ENCODE measurements at places on chromosomes 4 and X. TPM values are rescaled to one million over a fixed set of nuclear protein-coding genes. Genes with fewer than 3 reads are reported as not detected.

Gene KLHL4
- total RNA-seq, result 0.15 TPM

Gene RHOXF1
- not detected for total RNA-seq

Gene ZNF827
- 5.2 TPM for total RNA-seq

Gene TIMP1
- total RNA-seq, result 292 TPM

Gene WWC2
- total RNA-seq, result 17.1 TPM

DNA sequence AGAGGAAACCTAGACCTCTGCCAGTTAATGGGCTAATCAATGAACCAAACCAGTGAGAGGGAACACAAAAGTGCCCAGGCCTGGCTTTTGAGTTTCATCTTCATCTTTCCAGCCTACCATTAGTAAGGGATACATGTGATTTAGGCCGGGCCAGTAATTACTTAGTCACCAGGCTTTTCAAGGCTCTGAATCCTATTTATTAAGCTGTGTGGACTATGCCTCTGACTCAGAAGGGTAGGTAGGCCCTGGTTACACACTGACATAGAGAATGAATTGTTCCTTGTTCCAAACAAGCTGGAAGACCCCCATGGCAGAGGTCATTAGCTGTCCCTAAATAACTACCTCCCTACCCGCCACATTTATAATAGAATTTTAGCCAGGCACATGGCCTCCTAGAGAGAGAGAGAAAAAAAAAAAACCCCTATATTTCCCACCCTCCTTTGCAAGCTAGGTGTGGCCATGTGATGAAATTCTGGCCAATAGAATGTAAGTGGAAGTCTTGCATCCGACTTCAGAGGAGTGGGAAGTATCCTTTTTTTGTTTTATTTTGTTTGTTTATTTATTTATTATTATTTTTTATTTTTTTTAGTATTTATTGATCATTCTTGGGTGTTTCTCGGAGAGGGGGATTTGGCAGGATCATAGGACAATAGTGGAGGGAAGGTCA is 112.3 kb upstream of the BCOR start:
- no peak for DNase-seq

GRCh38 chrX:153551135-153551534 is 33.7 kb downstream of the ATP2B3 start:
- DNase-seq, result no peak

DNA sequence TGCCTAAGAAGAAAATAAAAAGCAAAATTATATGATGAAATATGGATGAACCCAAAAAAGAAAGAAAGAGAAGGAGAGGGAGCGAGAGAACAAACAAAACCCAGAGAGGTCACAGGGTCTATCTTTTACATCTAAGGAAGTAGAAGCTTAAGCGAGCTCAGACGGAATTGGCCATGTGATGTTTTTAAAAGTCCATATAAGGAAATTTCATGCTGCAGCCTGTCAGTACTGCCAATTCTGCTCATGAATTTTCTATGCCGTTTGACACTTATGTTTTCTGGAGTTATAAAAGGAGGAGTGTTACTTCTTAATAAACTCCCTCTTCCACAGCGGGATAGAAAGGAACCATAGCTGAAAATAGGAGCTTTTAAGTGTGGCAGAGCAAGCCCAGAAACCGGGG is 32.9 kb upstream of the DCX start:
- no peak for DNase-seq

DNA sequence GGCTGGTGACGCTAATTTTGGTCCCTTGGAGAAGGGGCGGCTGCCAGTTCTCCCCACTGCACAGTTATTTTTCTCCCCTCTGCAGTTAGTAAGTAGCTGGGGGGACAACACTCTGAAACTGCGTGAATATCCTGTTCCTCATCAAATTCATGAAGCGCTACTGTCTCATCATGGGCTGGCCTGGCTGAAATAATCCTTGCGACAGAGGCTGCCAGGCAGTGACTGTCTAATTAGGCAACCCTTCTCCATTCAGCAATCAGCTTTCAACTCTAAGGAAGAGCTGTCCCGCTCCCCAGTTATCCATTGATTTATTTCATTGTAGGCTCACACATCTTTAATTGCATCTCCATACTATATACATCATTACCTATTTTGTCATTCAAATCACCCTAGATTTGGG is 8.2 kb downstream of the SH3TC1 start:
- DNase-seq, result no peak

DNA sequence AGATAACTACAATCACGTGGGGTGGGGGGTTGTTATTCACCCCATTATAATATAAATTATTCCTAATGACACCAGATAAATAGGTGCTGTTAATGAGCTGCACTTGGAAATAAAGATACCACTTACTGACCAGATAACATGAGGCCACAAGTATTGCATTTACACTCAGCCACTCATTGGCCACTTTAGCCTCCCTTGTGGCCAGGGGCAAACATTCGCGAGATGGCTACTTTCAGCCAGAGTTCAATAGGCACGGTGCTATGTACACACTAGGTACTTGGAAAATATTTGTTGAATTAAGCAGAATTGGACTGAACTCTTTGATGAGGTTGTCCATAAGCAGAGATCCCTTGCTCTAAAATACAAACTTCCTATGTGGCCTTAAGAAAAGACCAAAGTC is 713.7 kb upstream of the TENM3 start:
- DNase-seq, result no peak

DNA sequence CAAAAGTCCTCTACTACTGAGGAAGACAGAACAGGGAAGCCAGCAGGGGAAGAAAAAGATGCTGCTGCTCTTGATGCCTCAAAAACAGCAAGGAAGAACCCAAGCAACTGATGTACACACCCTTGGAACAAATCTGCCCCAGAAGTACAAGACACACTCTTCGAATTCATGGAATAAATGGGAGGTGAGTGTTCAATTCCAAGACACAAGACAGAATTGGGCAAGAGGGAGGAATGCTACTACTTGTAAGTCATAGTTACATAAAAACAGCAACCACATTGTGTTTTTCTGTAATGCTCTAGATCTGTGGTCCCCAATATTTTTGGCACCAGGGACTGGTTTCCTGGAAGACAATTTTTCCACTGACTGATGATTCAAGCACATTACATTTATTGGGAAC is 58.0 kb upstream of the H2AZ1 start:
- DNase-seq, result no peak

DNA sequence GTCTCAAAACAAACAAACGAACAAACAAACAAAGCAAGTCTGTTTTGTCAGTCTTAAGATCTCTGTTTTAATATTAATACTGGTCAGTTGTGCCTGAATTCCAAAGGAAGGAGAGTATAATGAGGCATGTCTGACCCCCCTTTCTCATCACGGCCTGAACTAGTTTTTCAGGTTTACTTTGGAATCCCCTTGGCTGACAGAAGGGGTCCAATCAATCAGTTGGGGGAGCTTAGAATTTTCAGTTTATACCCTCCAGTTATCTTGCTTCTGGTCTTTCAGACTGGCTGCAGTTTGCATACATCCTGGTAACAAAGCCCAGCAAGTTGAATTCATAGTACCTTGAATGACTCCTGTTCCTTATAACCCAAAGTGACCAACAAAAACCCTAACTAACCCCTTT is 41.1 kb downstream of the TBC1D9 start:
- no peak for DNase-seq

DNA sequence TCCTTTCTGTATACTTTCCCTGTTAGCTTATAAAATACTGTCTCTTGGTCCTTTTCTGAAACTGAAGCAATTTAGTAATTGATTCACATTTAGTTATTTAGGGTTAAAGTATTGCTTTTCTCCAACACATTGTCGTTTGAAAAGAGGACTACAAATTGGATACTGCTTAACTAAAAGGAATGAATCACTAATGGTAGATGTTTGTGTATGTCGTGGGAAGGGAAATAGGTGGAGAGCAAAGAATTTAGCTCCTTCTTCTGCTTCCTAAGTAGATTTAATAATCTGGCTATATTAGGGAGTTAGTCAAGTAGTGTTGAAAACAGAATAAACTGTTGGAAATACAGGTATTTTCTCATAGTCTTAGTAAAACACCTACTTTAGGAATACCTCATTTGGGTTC is 27.9 kb downstream of the SLAIN2 start:
- no peak for DNase-seq

GRCh38 chr4:30939069-30939468 is 218.9 kb downstream of the PCDH7 start:
- no peak for DNase-seq

DNA sequence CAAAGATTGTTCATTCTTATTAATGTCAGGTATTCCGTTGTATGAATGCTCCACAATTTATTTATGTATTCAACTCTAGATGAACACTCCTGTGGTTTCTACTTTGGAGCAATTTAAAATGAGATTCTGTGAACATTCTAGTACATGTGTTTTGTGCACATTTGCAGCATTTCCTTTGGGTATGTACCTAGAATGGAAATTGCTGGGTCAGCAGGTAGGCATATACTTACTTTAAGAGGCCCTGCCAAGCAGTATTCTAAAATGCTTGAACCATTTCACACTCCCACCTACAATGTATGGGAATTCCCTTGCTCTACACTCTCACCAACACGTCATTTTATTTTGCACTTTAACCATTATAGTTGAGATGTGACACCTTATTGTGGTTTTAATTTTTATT is 59.4 kb upstream of the MAGEB2 start:
- no peak for DNase-seq

DNA sequence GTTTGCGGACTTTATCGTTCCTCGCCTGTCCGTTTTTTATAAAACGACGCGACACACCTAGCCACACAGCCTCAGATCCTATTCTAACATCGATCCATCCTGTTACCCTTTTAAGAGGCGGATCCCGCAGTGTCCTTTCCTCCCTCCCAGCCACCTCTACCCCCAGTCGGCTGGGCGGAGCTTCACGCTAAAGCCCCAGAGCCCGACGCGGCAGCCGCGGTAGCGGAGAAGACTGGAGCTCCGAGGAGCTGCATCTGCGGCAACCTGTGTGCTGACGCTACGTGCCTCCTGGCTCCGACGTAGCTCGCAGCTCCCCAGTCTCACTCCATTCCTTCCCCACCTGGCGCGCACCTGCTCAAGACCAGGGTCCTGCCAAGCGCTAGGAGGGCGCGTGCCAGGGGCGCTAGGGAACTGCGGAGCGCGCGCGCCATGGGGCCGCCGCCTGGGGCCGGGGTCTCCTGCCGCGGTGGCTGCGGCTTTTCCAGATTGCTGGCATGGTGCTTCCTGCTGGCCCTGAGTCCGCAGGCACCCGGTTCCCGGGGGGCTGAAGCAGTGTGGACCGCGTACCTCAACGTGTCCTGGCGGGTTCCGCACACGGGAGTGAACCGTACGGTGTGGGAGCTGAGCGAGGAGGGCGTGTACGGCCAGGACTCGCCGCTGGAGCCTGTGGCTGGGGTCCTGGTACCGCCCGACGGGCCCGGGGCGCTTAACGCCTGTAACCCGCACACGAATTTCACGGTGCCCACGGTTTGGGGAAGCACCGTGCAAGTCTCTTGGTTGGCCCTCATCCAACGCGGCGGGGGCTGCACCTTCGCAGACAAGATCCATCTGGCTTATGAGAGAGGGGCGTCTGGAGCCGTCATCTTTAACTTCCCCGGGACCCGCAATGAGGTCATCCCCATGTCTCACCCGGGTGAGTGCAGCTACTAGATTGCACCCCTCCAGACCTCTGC is at the start of gene RNF128:
Gene RNF128 (plus strand): TSS at position 217 of the 953 bp plus-strand sequence. CDS start 213 bp downstream, at position 430.
- DNase-seq, result peak; percentile 79

- DNase-seq, result no peak
Observed at GRCh38 chr4:66091786-66092185, 421.5 kb upstream of the EPHA5 start.

GRCh38 chrX:5976332-5976731 is 252.3 kb downstream of the NLGN4X start:
- no peak for DNase-seq

DNA sequence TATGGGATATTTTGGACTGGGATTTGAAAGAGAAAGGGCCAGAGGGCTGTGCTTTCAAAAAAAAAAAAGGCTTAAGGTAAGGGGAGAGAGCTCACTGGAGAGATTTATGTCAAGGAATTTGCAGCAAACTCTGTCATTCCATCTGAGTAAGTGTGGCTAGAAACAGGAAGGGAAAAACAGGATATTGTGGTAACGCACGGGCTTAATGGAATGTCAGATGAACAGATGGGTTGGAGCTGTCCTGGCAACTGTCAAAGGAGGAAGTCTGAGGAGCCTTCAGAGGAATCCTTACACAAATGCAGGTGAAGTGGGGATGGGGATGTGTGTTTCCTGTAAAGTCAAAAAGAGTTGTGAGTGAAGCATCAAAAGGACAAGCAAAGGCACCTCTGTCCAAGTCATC is 15.1 kb upstream of the NKX3-2 start:
- no peak for DNase-seq

GRCh38 chrX:14359727-14360126 is 169.6 kb upstream of the GLRA2 start:
- no peak for DNase-seq

- DNase-seq, result peak; percentile 18
Observed at GRCh38 chrX:102745857-102746584, 25.5 kb downstream of the GPRASP3 start.

DNA sequence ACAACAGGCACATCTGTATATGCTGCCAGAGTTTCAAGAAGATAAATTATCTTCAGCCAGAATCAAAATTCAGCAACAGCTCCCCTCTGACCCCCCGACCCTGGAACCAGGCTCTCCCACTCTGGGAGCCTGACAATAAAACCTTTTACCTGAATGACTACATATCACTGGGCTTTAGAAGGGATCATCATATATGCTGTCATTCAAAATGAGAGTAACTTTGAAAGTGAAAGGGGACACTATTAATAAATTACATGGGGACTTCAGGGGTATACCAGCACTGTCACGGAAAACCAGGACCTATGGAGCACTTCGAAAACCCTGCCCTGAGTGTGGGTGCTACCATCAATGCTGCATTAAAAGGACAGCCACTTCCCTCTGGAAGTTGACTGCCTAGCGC is 26.2 kb downstream of the TSPAN5 start:
- no peak for DNase-seq

DNA sequence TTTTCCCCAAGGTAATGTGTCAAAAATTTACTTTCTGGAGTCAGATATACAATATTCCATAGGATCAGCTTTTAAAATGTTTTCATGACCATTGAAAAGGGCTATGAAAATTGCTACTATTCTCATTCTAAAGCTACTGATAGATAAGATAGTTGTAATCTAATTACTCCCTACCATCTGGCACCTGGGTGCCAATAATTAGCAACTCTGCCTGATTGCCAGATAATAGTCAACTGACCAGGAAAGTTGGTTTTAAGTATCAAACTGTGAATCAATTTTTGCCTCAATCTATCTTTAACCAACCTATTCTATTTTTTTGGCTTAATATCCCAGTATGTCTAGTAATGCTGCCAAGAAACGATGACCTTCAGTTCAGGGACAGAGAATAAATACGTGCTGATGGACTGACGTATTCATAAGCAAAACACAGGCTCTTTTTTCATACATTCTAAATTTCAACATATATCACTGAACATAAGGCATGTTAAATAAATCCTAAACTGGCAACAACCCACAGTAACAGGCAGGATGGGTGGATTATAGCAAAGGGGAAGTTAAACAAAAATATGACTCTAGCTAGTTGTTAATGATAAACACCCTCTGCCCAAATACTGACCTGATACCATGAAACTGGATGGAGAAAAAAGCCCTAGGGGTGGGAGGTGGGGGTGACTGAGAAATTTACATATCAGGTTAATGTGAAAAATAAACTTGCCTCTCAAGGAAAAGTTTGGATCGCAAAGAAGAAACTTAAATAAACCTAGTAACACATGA is 18.2 kb downstream of the SH3RF1 start:
- no peak for DNase-seq

- DNase-seq, result no peak
Observed at GRCh38 chrX:136674270-136674985, 26.5 kb downstream of the CD40LG start.

GRCh38 chr4:24745172-24745895 is 50.0 kb upstream of the SOD3 start:
- no peak for DNase-seq

GRCh38 chr4:32136081-32136787 is 1416.1 kb downstream of the PCDH7 start:
- DNase-seq, result no peak

GRCh38 chr4:164959896-164960295 is 17.6 kb downstream of the TRIM61 start:
- DNase-seq, result no peak

All from pancreas (tissue), 10 donors.